ENCODE measurements at places on chromosomes 5 and 9.

DNA sequence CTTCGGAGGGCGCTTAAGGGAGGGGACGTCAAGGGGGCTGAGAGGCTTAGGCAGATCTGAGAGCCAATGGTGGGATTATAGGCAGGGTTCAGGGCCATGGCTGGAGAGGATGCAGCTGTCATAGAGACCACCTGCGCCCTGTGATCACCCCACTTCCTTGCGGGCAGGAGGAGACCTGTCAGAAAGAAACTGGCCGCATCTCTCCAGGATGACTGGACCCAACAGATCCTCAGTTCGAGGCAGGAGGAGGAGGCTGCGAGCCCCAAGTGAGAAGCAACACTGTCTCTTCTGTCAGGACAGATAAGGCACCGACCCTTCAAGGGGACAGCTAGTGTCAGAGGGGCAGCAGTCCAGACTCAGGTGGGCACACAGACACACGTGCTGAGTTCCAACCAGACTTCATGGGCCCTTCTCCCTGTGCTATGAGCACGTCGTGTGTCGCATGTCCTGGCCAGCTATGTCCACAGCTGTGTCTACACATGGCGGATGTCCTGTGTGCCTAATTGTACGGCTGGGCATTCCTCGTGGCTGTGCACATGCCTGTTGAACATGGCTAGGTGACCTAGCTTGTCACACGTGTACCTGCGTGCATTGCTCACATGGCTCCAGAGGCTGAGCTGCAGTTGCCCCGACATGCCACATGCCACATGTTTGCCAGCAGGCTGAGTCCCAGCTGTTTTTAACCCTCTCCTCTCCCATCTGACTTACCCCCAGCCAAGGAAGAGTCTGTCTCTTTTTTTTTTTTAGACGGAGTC, 583 bp upstream of the AQP3 start:
- DNase-seq, result no peak

- DNase-seq, result no peak
These were observed 32.5 kb upstream of the RAB14 start for GRCh38 chr9:121233906-121234831.

DNA sequence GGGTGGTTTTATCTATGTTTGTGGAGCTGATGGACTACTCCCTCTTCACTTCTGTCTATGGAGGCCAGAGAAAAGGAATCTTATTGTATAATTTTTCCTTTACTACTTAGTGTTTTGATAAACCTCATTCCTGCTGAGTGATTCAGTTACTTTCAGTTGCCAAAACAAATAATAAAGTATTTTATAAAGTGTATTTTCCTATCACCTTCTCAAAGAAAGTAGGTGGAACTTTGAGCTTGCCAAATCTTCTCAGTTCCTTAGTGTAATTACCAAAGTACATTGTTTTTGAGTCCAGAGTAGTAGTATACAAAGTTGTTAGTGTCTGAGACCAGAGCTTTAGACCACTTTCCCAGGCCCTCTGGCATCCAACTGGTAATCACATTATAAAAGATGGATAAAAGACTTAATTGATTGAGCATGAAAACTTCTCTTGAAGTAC, 13.5 kb downstream of the RABGAP1 start:
- DNase-seq, result no peak

- DNase-seq, result no peak
These were observed 218.4 kb upstream of the KLF4 start for GRCh38 chr9:107707915-107708441.

DNA sequence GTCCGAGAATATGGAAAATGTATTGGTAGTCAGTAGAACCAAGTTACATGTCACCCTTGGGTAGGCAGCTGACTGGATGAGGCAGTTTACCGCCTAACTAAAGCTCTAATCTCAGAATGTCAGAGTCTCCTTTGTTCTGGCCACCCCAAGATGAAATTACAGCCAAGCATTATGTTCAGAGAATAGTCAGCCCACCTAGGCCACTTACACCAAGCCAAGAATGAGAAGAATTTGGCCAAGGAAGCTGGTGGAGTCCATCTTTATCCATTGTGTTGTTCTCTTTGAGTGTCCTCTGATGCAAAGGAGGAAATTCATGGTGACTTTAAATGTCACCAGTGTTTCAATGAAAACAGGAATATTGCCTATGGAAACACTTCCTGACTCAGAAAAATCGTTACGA, 275.1 kb upstream of the MAP3K1 start:
- no peak for DNase-seq

GRCh38 chr9:109619310-109619709, 121.2 kb upstream of the PTPN3 start:
- DNase-seq, result no peak

DNA sequence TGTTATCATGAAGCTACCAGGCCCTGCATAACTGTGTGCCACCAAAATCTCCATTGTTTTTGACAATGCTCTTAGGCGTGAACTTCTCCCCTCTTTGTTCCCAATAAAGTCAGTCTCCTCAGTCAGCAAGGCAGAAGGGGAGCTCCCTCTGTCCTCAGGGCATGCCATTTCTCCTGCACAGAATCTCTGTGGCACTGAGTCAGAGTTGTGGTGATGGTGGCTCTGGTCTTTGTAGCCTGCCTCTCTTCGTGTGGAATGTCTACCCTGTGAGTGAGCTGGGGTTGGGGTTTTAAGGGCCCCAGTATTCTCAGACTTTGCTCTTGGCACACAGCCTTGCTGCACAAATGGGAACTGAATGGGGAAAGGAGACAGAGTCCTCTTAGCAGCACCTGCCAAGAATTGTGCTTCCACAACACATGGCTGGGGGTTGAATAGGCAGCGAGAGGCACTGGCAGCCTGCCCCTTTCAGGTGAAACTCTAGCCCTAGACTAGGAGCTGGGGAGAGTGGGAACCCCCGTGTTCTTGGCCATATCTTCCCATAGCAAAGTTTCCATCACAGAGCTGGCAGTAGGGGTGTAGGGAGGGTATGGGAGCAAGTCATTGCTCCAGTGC, 146.6 kb downstream of the SH3GL2 start:
- no peak for DNase-seq

GRCh38 chr9:75365196-75365595, 276.9 kb downstream of the OSTF1 start:
- no peak for DNase-seq

DNA sequence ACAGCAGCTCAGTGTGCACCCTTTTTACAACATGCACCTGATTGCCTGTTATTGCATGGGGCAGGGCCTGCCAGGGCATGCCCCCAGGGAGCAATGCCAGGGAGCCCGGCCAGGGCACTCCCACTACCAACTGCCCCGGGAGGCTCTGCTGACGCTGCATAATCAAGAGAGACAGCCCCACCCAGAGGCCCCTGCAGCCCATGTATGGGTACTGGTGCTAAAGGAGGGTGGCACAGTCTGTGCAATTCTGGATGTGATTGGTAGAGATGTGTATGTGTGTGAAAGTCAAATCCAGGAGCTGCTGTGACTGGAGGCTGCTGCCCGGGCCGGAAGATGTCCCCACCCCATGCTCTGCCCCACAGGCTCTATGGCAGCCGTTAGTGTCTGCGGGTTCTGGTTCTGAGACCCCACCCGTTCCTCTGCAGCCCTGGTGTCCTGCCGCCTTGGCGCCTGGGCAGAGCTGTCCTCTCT, 3.9 kb upstream of the NEURL1B start:
- no peak for DNase-seq

DNA sequence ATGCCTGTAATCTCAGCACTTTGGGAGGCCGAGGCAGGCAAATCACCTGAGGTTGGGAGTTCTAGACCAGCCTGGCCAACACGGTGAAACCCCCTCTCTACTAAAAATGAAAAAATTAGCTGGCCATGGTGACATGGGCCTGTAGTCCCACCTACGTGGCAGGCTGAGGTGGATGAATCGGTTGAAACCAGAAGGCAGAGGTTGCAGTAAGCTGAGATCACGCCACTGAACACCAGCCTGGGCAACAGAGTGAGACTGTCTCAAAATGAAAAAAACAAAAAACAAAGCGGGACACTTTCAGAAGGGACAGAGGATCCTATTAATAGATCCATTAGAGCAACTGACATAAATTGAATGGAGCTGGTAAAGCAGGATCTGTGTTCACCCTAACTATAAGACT, 89.6 kb upstream of the SGCD start:
- no peak for DNase-seq

GRCh38 chr9:99475401-99476065, 253.5 kb downstream of the SEC61B start:
- no peak for DNase-seq

- peak; percentile 96 for DNase-seq
These were observed 5.9 kb downstream of the DUSP1 start for GRCh38 chr5:172764861-172765765.

DNA sequence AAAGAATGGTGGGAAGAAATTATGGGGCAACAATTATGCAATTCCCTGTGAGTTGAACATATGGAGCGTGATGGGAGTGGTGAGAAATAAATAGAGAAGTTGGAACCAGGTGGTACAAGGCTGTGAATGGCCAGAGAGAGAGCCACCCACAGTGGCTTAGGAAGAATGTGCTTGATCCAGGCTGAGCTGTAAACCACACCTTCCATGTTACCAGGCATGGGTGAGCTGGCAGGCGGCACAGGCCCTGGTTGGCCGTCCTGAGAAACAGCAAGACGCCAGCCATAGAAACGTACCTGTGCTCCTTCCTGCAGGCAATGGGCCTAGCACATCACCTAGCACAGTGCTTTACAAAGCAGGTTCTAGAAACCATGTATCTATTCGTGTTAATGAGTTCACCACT, 74.3 kb downstream of the EPB41L4B start:
- no peak for DNase-seq

- DNase-seq, result no peak
These were observed 61.1 kb downstream of the SPATA31C2 start for GRCh38 chr9:88077071-88077617.

GRCh38 chr5:125207856-125208255, 461.4 kb upstream of the ZNF608 start:
- DNase-seq, result no peak

GRCh38 chr9:121648799-121649198, 2.6 kb upstream of the DAB2IP start:
- no peak for DNase-seq

DNA sequence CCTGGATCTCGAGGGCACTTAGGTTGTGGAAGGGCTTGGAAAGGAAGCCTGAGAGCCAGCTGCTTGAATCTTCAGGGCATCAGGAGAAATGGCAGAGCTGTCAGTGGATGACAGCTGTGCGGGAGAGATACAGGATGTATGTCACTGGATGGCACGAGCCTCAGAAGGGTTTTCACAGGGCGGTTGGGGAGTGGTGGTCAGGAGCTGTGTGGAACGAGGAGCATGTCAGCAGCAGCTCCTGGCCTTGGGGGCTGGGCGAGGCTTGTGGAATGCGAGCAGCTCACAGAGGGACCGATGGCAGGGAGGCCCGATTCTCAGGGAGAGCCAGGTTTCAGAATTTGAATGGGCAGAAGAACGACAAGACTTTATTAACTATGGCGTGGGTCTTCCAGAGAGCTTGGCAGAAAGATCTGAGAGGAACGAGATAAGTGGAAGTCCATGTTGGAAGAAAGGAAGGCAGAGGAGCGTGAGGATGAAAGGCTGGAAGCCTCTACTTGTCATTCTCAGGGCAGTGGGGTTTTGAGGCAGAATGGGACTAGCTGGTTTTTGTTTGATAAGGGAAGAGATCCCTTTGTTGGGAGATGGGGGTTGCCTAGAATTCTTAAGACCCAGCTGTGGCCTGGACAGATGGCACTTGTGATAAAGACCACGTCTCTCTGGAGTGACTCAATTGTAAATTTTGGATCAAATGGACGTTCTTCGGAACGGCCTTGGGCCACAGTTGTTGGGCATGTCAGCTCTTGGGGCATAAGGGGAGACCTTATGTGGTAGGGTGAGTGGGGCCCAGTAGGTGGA, 60.3 kb downstream of the SNX30 start:
- no peak for DNase-seq

- no peak for DNase-seq
These were observed 36.6 kb upstream of the GABRP start for GRCh38 chr5:170746961-170747340.

- no peak for DNase-seq
These were observed 434.1 kb upstream of the WWC1 start for GRCh38 chr5:167857321-167857720.

- no peak for DNase-seq
These were observed 136.3 kb upstream of the ACTBL2 start for GRCh38 chr5:57618767-57619381.

- no peak for DNase-seq
These were observed 68.3 kb upstream of the TBC1D2 start for GRCh38 chr9:98323831-98324135.

- DNase-seq, result no peak
These were observed 1.6 kb downstream of the IFNA2 start for GRCh38 chr9:21383627-21384026.

GRCh38 chr5:143527808-143528207, 124.3 kb upstream of the NR3C1 start:
- DNase-seq, result no peak

DNA sequence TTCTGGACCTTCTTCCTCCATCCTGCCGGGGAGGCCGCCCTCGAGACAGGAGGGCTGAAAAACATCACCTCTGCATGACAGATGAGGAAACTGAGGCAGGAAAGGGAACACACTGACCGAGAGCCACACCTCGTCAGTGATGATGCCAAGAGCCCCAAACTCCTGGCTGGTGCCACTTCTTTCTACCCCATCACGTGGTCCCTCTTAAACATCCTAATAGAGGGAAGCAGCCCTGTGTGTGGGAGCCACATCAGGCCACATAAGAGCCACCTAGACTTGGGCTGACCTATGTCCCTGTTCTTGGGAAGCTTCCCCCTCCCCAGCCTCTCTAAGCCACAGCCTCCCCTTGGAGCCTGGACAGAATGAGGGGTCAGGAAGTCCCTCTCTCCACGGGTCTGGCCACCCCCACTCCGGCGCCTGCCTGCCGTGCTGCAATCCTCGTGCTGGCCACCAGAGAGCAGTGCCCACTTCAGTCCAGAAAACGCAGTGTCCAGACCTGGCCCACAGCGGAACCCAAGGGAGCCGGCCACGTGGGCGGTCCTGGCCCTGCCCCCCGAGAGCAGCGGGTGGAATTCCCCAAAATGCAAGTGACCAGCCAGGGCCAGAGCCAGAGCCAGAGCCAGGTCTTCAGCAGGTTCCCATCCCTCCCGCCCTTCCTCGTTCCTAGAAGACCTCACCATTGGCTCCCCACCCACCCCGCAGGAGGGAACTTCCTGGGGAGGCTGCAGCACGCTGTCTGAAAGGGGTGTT, 54.7 kb upstream of the SARDH start:
- DNase-seq, result peak; percentile 32

DNA sequence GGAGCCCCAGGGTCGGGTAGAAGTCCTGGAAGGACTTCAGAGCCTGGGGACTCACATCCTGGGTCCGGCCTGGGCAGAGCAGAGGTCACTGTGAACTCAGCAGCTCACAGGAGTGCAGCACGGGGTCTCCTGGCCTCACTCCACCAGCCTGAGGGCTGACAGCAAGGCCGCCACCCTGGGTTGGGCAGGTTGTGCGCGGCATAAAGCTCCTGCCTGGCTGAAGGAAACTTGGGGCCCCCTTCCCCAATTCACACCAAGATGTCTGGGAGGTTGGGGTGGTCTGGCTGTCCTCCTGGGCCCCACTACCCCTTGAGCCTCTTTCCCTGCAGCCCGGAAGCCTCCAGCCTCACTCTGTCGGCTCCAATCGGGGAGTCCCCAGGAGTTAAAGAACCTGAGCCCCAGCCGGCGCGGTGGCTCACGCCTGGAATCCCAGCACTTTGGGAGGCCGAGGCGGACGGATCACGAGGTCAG, 2.1 kb downstream of the LCN15 start:
- no peak for DNase-seq
